ENCODE measurements at places on chromosomes 1 and 21.

- DNase-seq: no peak
These were observed 44.4 kb downstream of the HHAT start for GRCh38 chr1:210372931-210373627.

DNA sequence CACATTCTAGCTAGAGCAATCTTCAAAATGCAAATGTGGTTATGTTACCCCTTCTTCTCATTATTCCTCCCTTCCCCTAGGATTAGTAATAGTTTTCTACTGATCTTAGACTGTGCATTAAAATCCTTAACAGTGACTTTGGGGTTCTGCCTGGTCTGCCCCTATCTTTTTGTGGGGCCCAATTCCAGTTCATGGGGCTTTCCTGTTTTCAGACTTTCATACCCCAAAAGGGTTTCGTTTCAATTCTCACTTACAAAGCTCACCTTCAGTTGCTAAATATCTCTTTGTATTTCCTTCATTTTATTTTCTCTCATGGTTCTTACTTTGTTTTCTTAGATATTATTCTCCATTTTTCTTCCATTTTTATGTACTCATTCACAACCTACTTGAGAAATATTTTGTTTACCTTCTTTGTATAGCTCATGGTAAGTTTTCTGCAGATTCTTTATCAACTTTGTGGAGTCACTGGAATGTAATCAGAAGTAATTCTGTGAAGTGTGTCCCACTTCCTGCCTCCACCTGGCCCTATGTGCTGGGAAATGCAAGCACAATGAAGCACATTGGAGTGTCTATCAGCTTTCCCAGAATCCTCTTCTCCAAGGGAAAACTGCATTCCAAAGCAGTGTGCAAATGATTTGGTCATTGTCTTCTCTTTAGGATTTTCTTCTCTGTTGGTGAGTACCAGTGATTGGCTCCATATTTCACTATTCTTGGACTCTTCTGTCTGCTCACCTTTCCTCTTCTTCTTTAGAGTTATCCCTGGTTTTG, 350.2 kb downstream of the ZNF326 start:
- no peak for DNase-seq

DNA sequence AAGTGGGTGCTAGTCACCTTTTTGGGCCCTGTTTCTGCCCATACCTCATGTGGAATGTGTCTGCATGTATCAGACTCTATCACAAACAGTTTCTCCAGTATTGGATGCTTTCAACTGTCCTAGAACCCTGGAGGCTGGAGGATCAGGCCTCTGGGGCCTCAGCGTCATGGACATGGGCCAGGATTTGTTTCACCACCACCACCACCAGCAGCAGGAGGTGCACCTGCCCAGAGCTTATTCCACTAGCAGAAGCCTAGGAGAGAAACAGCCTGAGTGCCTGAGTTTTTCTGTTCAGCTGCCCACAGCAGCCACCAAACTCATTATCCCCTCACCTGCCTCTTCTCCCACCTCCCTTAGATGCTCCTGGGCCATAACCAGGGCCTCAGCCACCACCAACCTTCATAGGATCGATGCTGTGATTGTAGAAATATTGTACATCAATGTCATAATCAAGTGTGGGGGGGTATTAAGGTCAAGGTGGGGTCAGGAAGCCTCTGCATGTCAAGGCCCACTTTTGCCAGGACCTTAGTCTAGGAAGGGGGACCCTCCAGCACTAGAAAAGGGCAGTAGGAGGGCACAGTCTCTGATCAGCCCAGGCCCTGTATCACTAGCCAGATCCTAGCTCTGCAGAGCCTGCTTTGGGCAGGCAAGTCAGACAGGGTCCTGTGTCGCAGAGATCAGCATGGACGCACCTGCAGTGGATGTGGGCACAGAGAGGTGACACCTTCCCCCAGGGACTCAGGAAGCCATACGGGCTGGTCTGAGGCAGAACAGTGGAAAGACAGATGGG, 9.3 kb downstream of the DMAP1 start:
- DNase-seq: no peak

- no peak for DNase-seq
These were observed 12.4 kb upstream of the RPS6KA1 start for GRCh38 chr1:26516987-26517765.

DNA sequence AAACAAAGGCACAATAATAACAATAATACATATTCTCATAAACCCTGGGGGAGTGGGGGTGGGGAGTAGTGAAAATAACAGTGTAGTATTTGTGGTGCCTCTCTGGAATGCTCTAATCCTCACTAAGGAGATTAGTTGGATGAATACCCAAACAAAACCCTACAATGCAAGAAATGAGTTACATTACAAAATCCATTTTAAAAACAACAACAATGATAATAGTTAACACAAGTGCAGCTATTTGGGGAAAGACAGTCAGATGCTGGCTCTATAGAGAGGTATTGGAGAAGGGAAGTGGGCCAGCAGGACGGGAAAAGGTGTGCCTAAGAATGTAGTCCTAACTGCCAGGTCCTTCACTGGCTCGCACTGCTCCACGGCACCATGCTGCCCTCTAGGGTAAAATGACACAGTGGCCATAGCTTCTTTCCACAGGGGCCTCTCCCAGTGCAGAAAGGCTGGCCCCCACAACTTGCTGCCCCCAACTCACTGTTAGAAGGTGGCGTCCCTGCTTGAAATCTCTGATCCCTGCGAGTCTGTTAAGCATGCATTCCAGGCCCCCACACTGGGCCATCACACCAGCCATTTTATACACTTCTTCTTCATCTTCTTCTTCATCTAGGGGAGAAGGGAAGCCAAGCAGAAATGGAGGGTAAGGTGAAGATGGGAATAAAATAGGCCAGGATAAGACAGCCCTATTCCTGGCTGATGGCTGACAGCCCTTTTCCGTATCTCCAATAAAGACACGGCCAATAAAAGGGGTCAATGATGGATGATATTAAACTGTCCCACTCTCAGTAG, 113.8 kb downstream of the UBR4 start:
- no peak for DNase-seq

DNA sequence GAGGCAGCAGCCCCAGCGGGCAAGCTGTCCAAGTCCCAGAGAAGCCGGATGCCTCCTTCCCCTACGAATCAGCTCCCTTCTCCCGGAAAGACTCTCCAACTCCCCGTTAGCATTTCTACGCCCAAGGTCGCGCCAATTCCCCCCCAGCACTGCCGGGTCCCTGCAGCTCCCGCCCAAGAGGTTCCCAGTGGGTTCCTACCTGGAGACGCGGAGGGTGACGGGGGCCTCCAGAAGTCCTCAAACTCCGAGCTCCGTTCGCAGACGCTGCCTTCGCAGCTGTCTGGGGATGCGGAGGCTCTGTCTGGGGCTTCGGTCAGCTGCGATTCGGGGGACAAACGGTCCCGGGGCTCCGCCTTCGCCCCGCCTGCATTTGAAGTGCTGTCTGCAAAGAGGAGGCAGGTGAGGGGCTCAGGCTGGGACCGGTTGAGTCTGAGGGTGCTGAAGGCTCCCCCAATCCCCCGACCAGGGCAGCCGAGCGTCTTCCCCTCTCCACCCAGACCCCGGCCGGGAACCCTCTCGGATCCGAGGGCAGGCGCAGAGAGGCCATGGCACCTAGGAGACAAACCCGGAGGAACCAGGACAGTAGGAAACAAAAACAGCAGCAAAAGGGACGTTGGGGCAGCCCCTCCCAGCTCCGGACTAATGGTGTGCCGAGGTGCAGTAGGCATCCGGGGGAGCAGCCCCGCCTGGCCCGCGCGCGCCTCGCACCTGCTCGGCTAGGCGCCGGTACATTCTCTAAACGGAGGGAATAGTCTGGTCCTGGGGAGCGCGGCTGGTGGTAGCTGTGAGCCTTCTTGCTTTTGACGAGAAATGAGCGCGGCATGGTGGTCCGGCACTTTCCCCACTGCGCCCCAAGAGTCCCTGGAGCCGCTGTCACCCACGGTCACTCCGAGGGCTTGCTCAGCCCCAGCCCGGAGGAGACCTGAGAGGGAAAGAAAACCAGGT, 3.8 kb downstream of the GFI1 start:
- no peak for DNase-seq

GRCh38 chr1:194829492-194829891, 1643.1 kb upstream of the B3GALT2 start:
- DNase-seq: no peak

- no peak for DNase-seq
These were observed 64.1 kb downstream of the ATP2B4 start for GRCh38 chr1:203690730-203691129.

DNA sequence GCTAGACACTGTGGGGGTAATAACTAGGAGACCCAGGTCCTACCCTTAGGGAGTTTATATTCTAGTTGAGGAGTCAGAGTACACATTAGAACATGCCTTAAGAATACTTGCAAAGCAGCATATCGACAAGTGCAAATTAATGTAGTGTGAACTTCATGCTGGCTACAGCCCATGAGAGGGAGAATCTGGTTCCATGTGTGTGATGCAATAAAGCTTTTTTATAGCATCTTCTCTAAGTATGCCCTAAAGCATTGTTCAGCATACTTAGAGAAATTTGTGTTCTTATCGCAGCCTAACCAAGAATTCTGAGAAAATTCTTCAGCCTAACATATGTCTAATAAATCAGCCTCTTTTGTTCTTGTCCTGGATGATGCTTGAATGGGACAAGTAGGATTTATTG, 95.5 kb downstream of the SDCCAG8 start:
- DNase-seq: no peak

DNA sequence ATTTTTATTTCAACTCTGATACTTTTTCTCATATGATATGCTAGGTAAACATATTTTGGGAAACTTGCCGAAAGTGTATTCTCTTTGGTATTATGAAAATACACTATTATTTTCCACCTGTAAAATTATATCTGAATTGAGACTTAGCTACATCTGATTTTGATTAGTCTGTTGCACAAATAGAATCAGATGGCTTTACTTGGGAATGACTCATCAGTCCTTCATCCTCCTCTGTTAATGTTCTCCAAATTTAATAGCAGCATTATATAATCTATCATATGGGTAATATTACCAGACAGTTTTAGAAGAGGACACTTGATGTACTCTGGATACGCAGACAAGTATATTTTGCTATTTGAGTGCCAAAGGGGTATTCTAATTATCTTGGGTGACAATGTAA, 245.3 kb downstream of the CTH start:
- DNase-seq: no peak

DNA sequence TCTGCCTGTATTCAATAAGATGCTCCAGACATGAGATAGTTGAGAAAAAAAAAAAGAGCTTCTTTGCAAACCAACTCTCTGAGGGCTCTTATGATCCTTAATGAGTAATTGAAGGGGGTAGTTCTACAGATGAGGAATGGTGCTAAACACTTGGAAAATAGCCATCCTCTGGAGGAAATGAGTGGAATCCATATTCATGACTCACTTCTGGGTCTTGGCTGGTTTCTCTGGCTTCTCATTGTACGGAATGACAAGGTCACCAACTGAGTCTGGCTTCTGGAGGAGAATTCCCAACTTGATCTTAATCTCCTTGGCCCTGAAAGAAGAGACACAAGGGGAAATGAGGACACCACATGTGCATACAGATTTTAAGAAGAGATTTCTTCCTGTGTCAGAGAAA, 34.7 kb downstream of the RGS5 start:
- no peak for DNase-seq

GRCh38 chr1:27886353-27886679, 14.0 kb downstream of the THEMIS2 start:
- no peak for DNase-seq

DNA sequence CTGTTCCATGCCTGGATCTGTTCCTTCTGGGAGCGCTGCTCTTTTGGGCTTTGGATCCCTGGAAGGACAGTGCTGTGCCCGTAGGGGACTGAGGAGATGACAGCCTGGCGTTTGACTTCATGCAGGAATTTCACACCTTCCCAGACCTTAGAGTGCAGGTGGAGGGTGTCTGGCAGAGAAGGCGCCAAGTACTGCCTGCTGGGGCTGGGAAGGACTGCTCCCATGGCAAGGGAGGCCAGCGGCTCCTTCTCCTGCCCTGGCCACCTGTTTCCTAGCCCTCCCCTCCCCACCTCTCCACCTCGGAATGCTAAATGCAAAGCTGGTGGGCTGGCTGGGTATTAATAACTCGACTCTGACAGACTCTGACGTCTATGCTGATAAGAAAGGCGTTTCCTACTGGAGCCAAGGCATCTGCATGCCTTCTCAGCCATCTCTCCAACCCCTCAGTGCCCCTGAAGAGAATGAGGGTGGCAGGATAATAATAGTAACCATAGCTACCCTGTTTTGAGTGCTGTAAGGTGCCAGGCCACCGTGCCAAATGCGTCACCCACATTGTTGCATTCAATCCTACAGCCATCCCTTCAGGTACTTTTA, 17.5 kb upstream of the PDIK1L start:
- DNase-seq: no peak

GRCh38 chr1:178066296-178066907, 27.5 kb upstream of the RASAL2 start:
- DNase-seq: no peak

DNA sequence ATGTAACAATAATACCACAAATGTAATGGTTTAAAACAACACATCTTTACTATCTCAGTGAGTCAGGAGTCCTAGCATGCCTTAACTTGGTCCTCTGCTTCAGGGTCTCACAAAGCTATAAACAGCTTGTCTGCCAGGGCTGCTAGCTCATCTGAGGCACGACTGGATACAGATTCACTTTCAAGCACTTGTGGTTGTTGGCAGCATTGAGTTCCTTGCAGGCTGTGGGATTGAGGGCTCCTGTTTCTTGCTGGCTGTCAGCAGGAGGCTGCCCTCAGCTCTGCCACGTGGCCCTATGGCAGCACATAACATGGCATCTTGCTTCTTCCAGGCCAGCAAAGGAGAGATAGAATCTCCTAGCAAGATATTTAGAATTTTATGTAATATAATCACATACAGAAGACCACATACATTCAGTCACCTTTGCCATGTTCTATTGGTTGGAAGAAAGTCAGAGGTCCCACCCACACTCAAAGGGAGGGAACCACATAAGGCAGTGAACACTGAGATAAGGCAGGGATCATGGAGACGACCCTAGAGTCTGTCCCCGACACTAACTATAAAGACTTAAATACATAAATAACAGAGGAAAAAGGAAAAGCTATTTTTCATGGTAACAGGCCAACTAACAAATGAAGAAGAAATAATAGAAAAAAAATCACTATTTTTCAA, 18.9 kb upstream of the IPP start:
- no peak for DNase-seq

GRCh38 chr1:80163686-80164085, 1157.2 kb upstream of the ADGRL4 start:
- no peak for DNase-seq

DNA sequence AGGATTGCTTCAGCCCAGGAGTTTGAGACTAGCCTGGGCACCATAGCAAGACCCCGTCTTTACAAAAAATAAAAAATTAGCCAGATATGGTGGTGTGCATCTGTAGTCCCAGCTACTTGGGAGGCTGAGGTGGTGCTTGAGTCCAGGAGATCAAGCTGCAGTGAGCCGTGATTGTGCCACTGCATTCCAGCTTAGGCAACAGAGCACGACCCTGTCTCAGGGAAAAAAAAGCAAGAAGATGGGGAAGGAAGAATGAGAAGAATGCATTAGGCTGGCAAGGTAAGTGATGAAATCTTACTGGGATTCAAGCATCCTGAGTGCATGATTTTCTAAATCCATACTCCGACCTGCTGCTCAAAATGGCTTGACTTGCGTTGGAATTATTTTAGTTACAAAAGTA, 6.8 kb downstream of the PCP4L1 start:
- DNase-seq: no peak
